H4 (cell line): ENCODE measurements at places on chromosomes 2 and 18. TPM values are rescaled to one million over a fixed set of nuclear protein-coding genes. Genes with fewer than 3 reads are reported as not detected.

KCNJ3 gene
- total RNA-seq: 0.10 TPM in 1 of 2 replicates, not detected in the other

MC2R gene
- total RNA-seq: not detected in 2 replicates

DNA sequence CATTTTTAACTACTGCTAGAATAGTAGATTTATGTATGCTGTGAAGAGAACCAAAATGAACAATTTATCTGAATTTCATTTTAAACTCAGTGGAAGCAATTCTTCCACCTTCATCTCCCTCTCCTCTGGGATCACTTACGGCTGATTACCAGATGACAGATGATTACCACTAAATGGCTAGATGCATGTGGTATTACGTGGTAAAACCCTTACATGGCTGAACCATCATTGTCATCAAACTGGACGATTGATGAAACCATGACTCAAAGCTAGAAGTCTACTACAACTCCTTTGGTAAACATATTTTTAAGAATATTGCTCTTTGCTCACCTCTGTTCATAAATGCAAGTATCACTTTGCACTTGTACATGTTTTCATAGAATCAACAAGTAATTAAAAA is 48.5 kb upstream of the DOCK10 start:
- no peak for DNase-seq

DNA sequence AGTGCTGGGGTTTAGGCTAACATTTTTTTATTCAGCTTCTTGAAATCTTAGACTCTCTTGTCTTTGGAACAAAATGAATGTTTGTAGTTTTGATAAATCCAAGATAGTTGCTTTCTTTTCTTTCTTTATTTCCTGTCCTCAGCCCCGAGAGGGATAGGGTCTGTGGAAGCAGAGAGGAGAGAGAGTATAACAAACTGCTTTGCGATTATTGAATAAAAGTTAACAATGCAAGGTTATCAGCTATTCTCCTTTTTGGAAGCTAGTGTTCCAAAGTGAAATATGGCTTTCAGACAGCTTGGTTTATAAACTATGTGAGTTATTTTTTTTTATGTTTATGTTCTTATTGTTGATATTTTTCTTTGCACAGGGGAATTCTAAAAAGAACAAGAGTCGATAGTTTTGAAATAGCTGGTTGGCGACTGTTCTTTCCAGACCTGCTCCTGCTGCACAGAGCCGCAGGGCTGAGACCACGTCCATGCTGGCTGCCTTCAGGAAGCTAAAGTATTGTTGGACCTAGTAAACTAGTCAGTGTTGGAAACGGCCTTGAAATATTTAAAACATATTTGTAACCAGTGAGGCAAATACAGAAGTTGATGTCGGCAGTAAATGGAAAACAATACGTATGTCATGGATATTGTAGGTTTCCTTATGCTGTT is 15.5 kb upstream of the STON1 start:
- no peak for DNase-seq

GALNT5 gene
- total RNA-seq: 0.04 and 0.14 TPM in 2 replicates

- no peak for DNase-seq
These were observed 51.5 kb downstream of the ETAA1 start for GRCh38 chr2:67448648-67449047.

DNA sequence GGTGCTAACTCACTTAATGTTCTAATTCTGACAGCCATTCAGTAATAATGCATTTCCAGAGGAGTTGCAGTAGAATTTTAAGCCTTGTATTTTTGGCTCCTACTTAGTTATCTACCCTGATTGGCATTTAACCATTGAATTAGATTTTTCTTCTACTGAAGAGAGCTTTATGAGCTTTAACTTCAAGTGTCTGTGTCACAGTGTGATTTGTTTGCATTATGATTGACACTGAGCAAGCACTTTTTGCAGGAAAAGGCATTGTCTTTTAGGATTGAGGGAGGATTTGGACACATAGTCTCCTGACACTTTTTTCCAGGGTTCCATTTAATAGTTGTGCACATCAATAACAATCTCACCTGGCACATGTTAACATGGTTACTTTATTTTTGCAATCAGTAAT is 26.7 kb downstream of the LYPD6 start:
- DNase-seq: no peak

- no peak for DNase-seq
These were observed 435 bp downstream of the RNF181 start for GRCh38 chr2:85596026-85596333.

DNA sequence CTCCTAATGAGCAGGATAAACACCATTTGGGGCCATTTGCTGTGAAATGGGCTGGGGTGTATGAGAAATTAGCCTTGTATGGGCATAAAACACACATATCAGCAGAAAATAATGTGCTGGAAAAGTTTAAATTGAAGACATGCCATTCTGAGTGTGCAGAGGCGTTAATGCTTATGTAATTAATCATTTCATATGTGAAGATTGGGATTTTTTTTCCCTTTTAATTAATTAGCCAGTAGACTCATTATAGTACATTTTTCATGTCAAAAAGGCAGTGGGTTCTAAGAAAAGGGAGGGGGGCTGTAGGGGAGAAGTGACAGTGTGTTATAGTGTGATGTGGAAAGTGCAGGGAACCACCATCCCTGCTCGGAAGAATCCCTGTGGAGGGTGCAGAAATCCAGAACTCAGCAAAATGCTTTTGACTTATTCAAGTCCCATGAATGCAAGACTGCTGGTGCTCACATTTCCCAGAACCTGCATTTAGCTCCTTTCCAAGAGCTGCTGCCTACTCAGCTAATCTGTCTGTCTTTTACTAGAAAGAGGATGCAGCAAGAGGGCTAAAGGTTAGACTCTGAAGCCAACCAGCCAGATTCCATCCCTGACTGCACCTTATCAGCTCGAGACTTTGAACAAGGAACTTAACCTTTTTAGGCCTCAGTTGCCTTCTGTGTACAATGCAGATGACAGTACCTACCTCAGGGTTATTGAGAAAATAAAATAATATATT is 11.6 kb upstream of the COX7A2L start:
- no peak for DNase-seq

DNA sequence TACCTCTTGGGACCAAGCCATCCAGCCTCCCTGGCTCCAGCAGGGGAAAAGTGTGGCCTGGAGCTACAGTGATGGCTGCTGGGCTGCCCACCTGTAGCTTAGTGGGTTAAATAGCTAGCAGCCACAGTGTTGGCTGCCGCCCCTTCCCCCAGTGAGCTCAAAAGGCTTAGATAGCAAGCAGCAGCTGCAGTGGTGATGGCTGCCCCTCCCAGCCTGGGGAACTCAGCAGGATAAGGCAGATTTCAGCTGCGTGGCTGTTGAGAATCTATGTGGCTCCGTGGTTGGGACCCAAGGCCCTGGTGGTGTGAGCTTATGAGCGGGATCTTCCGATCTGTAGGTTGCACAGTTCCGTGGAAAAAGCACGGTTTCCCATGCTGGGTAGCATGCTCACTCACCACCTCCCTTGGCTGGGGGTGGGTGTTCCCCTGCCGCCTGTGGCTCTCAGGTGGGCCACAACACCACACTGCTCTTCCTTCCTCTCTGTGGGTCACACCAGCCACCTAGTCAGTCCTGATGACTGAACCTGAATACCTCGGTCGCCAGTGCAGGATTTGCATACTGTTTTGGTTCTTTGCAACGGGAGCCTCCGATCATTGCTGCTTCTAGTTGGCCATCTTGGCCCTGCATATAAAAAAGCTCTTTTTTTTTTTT is 946.5 kb upstream of the FAM98A start:
- no peak for DNase-seq
